ENCODE measurements at places on chromosomes 2 and 18. TPM values are rescaled to one million over a fixed set of nuclear protein-coding genes. Genes with fewer than 3 reads are reported as not detected.

The MDH1B gene
- total RNA-seq, result 0.42 TPM

The TRIM43 gene
- not detected for total RNA-seq

The SPATS2L gene
- 81.9 TPM for total RNA-seq

The TSHZ1 gene
- total RNA-seq, result 12.4 TPM

The GPAT2 gene
- total RNA-seq, result not detected

The ACADL gene
- total RNA-seq, result not detected

DNA sequence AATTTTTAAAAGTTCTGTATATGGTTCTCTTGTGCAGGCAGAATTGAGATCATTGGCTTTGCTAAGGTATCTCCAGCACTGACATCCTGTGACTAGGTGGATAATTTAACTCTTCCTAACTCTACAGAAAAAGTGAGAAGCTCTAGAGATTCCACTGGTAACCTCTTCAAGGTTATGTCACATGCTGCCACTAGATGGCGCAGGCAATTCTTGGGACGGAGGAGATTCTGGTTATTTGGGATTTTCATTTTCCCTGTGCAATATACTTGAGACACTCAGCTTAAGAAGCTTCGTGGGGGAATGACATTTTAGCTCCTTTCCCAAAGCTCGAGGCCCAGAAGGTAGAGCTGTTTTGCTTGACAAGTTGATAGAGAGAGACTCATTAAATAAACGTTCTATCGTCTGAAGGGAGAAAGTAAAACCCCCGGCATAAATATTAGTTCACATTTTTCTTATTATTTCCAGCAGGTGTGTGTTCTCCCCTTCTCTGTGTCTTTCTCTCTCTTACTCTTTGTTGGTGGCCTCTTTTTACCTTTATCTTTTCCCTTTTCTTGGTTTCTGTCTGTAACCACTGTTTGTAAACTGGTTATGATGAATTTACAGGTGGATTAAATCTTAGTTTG is 26.6 kb upstream of the LANCL1 start:
- 0 out of 2 replicates have a peak overlapping the region, but pooled peaks have one; percentile 11 for H3K4me3 ChIP-seq
- H3K27ac ChIP-seq, result no peak overlapping the region
- no peaks in the 10 kb centered on the region for H3K4me1 ChIP-seq
- 0 out of 2 replicates have a peak, but pooled peaks cover 4% of the 10 kb centered on the region for H3K27me3 ChIP-seq
- no peaks in the 10 kb centered on the region for H3K36me3 ChIP-seq

DNA sequence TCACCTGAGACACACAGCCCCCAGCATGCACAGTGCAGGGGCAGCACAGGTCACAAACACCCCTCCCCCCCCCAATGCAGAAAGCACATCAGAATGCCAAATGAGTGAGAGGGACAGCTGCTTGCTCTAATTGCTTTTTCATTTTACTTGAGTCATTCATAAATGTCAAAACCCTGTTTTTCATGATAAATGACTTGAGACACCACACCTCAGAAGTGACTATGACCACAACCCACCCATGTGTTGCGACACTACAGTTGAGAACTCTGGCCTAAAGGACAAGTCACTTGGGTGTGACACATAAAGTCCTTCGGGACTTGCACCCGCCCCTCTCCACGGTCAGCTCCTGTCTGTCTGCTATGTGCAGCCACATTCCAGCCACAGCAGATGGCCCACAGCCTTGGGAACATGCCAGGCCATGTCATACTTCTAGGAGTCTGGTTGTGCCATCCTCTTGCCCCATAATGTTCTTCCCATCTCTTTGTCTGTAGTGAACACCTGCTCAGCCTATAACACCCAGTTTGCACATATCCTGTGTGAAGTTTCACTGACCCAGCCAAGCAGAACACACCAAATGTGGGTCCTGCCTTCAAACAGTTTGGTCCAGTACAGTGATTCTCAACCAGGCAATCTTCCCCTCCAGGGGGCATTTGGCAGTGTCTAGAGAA is 30.2 kb upstream of the RIOK3 start:
- peaks cover 5% of the 10 kb centered on the region for H3K4me1 ChIP-seq
- no peaks in the 10 kb centered on the region for H3K27me3 ChIP-seq
- no peak overlapping the region for H3K4me3 ChIP-seq
- no peak overlapping the region for H3K27ac ChIP-seq

- no peaks in the 10 kb centered on the region for H3K36me3 ChIP-seq
- peaks cover 10% of the 10 kb centered on the region for H3K4me1 ChIP-seq
- DNase-seq, result no peak
- H3K4me3 ChIP-seq, result no peak overlapping the region
- no peaks in the 10 kb centered on the region for H3K27me3 ChIP-seq
- no peak overlapping the region for H3K27ac ChIP-seq
These were observed 112.8 kb upstream of the MAP3K20 start for GRCh38 chr2:172962824-172963223.

DNA sequence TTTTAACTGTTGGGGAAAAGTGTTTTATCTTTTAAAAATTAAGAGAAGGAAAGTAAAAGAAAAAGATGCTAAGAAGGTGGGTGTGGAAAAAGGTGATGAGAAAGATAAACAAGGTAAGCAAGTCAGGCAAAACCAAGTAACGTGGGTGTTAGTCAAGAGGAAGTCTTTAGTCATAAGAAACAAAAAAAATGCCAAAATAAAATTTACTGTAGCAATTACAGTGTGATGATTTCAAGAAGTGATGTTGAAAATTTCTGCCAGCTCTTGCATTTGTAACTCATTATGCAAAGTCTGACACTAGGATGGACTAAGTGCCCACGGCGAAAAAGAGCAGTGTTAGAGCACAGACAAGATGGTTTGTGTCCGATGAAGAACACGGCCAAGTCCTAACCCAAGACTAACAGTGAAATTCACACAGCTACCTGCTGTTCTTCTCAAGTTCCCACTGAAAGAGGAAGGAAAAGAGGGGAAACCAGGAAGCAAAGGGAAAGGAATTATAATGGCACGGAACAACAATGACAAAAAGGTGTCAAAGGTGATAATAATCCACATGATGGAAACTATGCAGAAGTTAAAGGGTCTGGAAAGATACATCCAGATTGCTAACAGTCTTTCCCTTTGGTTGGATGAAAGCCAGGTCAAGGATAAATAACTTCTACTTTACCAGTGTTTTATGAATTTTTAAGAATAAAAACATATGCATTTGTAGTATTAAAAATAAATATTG is 34.1 kb downstream of the NOL10 start:
- no peak for DNase-seq
- H3K36me3 ChIP-seq, result peaks cover 61% of the 10 kb centered on the region
- no peaks in the 10 kb centered on the region for H3K27me3 ChIP-seq
- H3K27ac ChIP-seq, result no peak overlapping the region

- DNase-seq, result peak; percentile 90
- peaks cover 20% of the 10 kb centered on the region for H3K4me1 ChIP-seq
- peak overlapping the region; percentile 49 for H3K27ac ChIP-seq
- H3K36me3 ChIP-seq, result no peaks in the 10 kb centered on the region
- no peak overlapping the region for H3K4me3 ChIP-seq
These were observed 250.1 kb upstream of the CTAGE1 start for GRCh38 chr18:22667616-22668422.

GRCh38 chr2:98803405-98804264 is 72.7 kb upstream of the MGAT4A start:
- H3K4me3 ChIP-seq, result no peak overlapping the region
- H3K4me1 ChIP-seq, result no peaks in the 10 kb centered on the region
- 0 out of 2 replicates have a peak, but pooled peaks cover 3% of the 10 kb centered on the region for H3K27me3 ChIP-seq
- no peaks in the 10 kb centered on the region for H3K36me3 ChIP-seq
- no peak for DNase-seq

DNA sequence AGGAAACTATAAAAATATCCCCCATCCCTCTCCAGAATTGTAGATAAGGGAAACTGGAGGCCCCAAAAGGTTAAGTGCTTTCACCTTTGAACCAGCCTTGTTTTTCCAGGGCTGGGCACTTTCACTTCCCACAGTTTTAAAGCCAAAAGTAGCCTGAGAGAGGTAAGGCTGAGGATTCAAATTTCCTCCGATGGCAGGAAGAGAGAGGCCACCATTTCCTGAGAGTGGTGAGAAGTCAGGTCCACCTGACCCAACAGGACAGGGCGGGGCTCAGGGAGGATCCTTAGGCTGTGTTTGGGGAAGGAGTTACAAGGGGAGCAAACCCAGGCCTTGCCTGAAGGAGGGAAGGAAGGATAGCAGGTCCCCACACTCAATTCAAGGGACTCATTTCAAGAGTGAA is 4.7 kb upstream of the TEX261 start:
- H3K36me3 ChIP-seq, result peaks cover 3% of the 10 kb centered on the region
- no peak overlapping the region for H3K4me3 ChIP-seq
- peaks cover 15% of the 10 kb centered on the region for H3K4me1 ChIP-seq
- no peak overlapping the region for H3K27ac ChIP-seq
- no peaks in the 10 kb centered on the region for H3K27me3 ChIP-seq

DNA sequence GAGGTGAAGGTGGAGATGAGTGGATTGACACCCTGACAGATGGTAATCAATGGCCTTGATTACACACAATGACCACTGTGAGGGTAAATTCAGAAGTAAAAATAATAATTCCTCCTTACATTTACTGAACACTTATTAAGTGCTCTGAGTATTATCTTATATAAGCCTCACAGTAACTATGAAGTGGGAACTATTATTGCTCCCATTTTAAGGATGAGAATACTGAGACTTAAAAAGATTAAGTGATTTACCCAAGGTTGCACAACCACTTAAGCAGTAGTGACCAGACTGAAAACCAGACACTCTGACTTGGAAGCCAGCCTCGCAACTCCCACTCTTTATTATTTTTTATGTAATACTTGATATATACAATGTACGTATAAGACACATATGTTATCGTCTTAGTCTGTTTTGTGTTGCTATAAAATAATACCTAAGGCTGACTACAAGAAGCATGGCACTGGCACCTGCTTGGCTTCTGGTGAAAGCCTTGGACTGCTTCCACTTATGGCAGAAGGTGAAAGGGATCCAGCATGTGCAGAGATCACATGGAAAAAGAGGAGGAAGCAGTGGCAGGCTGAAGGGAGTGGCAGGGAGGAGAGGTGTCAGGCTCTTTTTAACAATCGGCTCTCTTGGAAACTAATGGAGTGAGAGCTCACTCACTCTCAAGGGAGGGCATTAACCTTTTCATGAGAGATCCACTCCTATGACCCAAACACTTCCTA is 41.5 kb upstream of the C1D start:
- no peaks in the 10 kb centered on the region for H3K4me1 ChIP-seq
- no peaks in the 10 kb centered on the region for H3K27me3 ChIP-seq
- H3K4me3 ChIP-seq, result no peak overlapping the region
- no peak overlapping the region for H3K27ac ChIP-seq

Measured in SJSA1 (cell line).